ENCODE measurements at places on chromosomes 2 and 18.

DNA sequence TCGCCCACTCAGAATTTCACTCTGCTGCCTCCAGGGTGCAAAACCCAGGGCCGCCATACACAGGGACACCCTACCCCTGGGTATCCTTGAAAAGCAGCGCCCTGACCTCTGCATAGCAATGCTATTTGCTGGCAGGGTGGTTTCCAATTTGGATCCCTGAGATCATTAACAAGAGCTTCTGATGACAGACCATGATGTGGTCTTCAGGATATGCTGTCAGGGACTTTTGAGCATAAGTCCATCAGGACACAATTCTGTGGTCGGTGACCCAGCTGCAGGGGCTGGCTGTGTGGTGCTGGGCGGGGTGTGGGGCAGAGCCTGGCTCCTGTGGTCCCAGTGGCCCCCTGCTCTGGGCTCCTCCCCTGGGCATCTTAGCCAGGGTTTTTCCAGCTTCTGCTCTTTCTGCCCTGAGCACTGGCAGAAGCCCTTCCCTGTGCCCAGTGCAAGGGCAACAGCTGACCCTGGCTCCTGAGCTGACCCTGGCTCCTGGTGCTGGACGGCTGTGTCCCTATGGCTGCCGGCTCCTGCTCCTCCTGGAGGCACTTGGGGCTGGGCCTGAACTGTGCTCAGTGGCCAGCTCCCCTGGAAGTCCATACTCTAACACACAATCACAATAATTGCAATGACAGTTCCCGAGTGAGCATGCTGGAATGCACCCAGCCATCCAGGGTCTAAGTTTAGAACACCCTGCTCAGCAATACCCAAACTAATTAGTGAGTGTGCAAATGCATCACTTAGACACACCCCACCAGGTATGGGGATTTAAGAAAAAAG, 271.5 kb downstream of the HDAC4 start:
- DNase-seq: no peak

- no peak for DNase-seq
These were observed 149.9 kb downstream of the TMX3 start for GRCh38 chr18:68564961-68565360.

DNA sequence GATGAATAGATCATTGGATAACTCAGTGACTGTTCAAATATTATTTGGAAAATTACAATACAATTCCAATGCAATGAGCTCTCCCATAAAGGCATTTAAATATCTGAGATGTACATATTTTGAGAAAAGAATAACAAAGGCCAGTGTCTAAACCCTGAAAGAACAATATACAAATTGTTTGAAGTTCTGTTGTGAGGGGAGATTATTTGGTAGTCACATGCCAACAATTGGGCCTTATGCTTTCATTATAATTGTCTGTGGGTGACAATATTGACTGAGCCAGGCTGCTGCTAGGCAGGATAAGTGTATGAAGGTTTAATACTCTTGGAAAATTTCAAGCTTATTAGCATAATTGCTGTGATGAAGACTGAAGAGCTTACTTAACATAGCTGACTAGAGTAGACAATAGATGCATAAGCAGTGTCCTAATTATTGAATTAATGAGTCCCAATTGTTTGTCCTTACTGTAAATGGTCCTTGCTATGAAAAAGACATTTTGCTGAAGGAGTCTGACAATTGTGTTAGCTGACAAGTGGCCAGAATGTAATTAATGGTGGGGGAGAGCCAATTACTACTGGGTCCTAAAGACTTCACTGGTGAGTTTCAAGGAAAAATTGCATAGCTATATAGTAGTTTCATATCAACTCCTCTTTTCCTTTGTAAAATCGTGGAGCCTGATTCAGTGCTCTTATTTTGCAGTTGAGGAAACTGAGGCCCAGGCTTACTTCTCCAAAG, 5.0 kb upstream of the SMAD2 start:
- DNase-seq: no peak

DNA sequence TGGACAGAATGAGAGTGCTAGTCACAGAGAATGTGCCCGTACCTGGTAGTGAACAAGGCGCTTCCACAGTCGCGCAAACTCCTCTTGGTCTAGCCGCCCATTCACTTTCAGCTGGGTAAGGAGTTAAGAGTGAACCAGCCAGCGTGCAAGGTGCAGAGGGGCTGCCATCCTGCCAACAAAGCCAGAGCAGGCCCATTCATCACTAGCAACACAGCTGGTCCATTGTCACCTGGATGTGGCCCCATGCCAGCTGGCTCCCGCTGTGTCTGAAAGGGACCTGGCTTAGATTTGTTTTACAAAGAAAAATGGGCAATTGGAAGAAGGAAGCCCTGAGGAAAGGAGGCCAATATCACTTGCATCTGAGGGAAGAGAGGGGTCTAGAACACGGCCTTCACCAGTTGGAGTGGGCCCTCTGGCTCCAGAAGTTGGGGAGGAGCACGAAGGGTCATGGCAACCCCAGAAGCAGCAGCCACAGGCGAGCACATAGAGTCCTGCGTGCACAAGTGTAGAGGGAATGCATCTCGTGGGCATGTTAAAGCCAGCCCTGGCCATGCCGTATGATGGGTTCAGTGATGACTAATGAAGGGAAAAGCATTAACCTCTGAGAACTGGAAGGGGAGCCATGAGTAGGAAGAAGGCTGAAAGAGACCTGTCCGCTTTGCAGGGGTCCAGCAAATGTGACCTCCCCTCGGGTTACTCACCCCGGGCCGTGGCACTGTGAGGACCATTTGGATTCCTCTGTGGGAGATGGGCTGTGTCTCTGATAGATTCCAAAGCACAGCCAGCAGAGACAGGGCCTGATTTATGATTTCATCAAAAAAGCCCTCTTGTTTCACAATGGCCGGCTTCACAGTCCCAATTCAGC, 70.6 kb downstream of the CAPN13 start:
- no peak for DNase-seq

GRCh38 chr2:118118479-118118878, 30.2 kb downstream of the INSIG2 start:
- no peak for DNase-seq

- DNase-seq: no peak
These were observed 207.2 kb downstream of the RND3 start for GRCh38 chr2:150280231-150280630.

GRCh38 chr2:172909454-172909853, 166.2 kb upstream of the MAP3K20 start:
- no peak for DNase-seq

DNA sequence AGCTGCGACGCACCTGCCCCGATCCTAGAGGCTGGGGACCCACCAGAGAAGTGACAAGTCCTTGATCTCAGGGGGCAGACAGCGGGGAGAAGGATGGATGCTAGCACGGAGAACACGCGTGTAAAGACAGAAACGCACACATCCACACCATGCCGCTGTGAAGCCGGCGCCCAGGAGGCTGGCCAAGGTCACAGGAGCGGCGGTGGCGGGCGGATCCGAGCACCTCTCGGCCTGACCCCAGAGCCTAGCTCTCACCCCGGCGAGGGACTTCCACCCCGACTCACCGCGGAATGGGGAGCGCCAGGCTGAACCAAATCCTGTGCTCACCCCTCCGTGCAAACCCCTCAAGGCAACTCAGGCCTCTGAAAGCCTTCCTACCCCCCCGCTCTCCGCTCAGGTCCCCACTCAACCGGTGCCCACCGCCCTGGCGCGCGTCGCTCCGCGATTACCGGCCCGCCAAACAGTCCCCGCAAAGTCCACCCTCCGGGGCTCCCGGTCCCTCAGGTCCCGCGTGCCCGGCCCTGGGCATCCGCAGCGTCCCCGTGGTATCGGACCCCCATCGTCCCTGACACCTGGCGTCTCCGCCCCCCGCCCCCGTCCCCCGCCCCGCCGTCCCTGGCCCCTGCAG, 460 bp upstream of the LRRFIP1 start:
- no peak for DNase-seq

DNA sequence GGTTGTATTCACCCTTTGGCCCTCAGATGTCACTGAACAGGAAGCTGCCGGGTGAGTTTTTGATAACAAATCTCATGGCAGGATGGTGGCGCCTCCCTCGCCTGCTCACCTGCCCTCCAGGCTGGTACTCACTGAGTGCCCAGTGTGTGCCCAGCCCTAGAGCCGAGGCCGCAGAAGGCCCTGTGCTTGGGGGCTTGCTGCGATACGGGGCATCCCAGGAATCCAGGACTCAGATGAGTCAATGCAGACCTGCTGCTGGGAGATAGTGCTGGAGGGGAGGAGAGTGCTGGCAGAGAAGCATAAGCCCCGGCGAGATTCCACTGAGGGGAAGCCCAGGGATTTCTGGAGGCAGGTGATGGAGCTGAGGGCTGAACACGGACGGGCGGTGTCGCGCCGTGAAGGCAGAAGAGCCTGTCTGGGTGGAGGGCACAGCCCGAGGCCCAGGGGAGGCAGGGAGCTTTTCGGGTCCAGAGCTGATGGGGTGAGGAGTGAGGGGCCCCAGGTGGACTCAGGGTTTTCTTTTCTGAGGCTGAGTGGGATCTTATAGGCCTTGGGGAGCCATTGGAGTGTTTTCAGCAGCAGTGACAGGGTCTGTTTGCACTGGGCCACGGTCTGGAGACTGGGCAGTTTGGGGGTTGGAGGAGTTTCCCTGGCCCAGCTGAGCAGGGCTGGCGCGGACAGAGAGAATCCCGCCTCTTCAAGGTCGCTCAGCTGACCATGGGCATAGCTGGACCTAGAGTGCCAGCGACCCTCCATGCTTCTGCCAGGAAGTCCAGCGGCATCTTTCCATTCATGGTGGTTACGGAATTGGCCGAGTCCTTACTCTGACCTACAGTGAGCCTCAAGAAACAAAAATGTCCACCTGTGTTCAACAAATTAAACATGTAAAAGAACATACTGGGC, 35.5 kb downstream of the LDLRAD4 start:
- DNase-seq: no peak

DNA sequence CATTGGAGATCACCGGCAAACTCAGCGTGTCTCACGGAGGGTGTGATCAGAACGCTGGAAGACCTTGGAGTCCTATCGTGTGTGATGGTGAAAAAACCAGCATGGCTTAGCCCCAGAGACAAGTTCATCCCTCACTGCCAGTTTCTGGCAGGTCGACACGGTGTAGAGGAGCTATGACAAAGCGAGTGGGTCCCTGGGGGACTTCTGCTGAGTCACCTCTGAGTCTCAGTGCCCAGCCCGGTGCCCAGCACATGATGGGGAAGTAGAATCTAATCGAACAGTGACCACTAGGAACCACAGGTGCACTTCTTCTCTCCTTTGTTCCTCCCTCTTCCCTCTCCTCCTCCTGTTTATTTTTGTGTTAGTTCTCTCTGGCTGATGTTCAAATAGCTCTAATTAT, 45.9 kb upstream of the KCNF1 start:
- DNase-seq: no peak

DNA sequence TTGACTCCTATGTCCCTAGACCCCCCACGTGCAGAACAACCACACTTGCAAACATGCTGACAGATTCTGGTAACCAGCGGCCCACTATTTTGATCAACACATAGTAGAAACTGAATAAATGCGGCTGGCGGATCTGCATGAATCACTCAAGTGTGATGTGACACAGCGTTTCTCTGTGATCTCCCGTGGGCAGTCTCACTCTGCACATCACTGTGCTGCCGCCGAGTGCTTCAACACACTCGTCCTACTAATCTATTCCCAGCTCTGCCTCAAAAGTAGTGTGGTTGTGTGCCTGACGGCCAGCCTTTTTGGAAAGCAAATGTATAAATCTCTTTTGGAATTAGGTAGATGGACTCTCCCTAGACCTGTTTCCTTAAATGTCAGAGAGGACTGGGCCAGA, 37.3 kb upstream of the TMEM182 start:
- no peak for DNase-seq

DNA sequence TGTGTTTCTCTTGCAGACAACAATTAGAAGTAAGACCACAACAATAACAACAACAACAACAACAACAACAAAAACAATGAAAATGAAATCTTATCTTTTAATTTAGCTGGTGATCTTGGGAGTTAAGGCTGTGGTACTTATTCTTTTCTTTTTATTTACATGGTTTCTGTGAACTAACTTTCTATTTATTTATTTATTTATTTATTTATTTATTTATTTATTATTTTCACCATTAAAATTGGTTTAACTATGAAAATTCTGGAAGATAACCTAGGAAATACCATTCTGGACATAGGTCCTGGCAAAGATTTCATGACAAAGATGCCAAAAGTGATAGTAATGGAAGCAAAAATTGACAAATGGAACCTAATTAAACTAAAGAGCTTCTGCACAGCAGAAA, 102.5 kb upstream of the PNPT1 start:
- no peak for DNase-seq

DNA sequence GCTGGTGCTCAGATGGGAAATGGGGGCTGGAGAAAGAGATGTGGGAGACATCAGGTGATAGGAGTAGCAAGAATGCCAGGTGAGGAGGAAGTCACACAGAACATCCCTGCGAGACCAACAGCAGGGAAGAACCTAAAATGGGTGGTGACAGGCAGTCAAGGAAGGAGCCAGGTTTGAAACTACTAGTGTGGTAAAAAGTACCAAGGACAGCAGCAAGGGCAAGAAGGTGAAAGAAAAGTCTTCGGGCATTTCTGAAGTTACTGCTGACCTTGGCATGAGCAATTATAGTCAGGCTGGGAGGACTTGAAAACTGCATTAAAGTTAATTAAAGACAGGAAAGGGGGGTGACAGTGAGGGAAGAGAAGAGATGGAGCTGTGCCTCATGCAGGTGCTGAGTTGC, 410.4 kb downstream of the RAD51AP2 start:
- DNase-seq: no peak

- DNase-seq: no peak
These were observed 18.0 kb upstream of the KLHL23 start for GRCh38 chr2:169715379-169716237.

GRCh38 chr18:77170890-77171410, 38.4 kb upstream of the MBP start:
- no peak for DNase-seq

DNA sequence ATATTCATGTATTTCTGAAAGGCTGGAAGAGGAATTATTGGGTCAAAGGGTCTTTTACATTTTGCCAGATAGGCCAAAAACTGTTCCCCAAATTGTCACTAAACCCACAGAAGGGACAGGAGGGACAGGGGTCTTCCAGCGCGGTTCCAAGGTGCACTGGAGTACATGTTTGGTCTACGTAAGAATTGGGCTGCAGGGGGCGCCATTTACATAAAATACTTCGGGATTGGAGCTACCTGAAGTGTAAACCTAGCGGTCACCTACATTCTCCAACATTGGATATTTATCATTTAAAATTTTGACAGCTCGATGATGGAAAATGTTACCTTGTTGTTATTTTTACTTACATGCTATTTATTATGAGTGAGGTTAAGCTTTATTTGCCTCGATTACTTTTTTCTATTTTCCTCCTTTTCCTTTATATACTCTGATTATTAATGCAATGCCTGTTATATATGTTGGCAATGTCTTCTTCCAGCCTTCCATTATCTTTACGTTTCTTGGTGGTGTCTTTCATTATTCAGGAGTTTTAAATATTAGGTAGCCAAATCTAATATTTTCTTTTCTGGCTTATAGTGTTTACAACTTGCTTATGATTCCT, 43.0 kb upstream of the RAB6C start:
- DNase-seq: peak; percentile 38

- no peak for DNase-seq
These were observed 267.8 kb downstream of the TSN start for GRCh38 chr2:122023059-122023864.

- no peak for DNase-seq
These were observed 36.0 kb downstream of the CHN1 start for GRCh38 chr2:174969091-174969734.
